Activated T-helper 17 cell treated with anti-CD3 and anti-CD28 coated beads, Interleukin-2, amount 50 U/mL, for 72 hours (primary cell): ENCODE measurements at places on chromosomes 4 and X. TPM values are rescaled to one million over a fixed set of nuclear protein-coding genes. Genes with fewer than 3 reads are reported as not detected.

- peak; percentile 43 for ATAC-seq
These were observed 50.7 kb downstream of the MAP7D3 start for GRCh38 chrX:136200466-136200865.

GRCh38 chr4:32417113-32417704 lies 1697.0 kb downstream of the PCDH7 start:
- no peak for ATAC-seq

ODAPH gene
- total RNA-seq, result 3.4 TPM

MMRN1 gene
- total RNA-seq, result 0.37 TPM

- no peak for ATAC-seq
These were observed 1650.6 kb upstream of the IGFBP7 start for GRCh38 chr4:58760737-58761136.

SLC25A5 gene
- total RNA-seq, result 290 TPM

VEGFC gene
- total RNA-seq, result not detected
